Effector memory CD4-positive, alpha-beta T cell (primary cell): ENCODE measurements at places on chromosomes 1 and 21.

- no peak for DNase-seq
Observed at GRCh38 chr21:14271053-14271452, 55.1 kb downstream of the RBM11 start.

DNA sequence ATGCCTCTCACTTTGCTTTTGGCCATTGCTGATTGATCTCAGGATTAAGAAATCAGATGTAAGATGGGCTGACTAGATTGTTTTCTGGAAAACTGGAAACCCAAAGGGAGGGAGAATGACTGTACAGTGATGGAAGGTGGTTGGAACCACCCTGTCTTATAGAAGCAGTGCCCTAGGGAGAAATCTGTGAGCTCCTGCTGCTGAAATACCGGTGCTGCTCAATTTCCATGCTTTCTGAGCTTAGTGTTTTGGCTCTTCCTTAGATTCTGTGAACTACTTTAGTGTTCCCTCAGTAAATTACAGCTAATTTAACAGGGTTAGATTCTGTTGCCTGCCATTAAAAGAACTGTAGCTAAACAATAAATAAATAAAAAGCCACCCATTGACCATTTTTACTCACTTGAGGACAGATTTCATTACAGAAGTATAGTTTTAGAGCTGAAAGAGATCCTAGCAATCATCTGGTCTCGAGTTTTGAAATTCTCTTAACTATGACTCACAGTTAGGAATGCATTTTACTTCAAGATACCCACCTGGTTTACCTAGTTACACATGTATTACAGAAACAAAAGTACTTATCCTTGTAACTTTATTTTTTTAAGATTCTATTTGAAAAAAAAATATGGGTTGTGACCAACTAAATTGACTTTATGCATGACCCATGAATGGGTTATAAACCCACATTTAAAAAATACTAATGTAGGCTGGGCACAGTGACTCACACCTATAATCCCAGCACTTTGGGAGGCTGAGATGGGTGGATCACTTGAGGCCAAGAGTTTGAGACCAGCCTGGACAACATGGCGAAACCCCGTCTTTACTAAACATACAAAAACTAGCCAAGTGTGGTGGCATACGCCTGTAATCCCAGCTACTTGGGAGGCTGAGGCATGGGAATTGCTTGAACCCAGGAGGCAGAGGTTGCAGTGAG lies 33.2 kb downstream of the CAMSAP2 start:
- DNase-seq, result no peak

DNA sequence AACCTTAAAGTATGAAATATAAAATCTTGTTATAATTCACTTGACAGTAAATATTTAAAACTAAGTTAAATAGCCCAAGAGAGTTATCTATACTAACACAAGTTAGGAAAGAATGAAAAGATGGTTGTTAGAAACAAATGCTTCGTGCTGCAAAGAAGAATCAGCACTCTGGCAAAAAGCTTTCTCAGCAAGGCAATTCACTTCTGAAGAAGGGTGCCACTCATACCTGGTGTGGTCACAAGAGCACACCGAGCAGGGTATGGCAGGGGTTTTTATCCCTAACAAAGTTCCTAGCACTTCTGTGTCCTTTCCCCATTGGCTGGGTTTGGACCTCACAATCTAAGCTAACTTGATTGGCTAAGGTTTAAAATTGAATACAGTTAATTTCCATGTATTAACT lies 121.0 kb downstream of the MAGI3 start:
- DNase-seq, result no peak

GRCh38 chr21:46211376-46211775 lies 17.2 kb downstream of the LSS start:
- no peak for DNase-seq

DNA sequence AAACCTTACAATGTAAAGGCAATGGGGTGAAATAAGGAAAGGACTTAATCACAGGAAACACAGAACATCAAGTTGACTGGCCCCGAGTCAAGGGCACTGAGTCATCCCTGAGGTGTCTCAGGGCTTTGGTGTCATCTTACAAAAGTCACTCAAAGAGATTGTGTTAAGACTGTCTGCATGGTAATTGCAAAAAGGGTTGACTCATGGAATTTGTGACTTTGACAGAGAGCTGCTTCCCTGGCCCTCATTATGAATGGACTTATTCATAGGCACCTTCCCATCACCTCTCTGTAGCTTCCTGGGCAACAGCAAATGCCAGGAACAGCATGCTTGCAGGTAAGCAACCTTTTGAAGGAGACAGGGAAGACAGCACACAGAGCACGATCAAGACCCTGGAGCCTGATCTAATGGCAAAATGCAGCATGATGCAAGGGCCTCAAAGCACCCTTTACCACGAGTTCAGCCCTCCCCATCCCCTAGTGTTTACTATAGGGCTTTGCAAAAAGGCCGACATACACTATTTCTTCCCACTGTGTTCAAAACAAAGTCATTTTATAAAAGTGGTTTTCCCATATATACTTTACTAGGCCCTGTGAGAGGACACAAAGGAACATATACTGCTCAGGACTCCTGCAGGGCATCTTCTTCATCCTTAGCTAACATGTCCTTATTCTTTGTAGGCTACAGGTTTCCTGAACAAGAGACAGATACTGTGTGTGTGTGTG lies 17.1 kb downstream of the ZP4 start:
- no peak for DNase-seq

- no peak for DNase-seq
Observed at GRCh38 chr1:232438476-232438875, 191.5 kb downstream of the SIPA1L2 start.

DNA sequence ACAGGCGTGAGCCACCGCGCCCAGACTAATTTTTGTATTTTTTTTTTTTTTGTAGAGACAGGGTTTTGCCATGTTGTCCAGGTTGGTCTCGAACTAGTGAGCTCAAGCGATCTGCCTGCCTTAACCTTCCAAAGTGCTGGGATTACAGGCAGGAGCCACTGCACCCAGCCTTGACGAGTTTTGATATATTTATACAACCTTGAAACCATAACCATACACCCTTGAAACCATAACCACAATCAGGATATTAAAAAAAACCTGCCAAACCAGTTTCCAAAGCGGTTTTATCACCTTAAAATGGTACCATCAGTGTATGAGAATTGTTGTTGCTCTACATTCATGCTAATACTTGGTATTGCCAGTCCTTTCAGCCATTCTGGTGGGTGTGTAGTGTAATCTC lies 3.7 kb upstream of the PHACTR4 start:
- no peak for DNase-seq

- DNase-seq, result no peak
Observed at GRCh38 chr21:43767984-43768867, 7.9 kb downstream of the CSTB start.

GRCh38 chr1:163673759-163674151 lies 352.0 kb downstream of the NUF2 start:
- no peak for DNase-seq

- no peak for DNase-seq
Observed at GRCh38 chr1:222583079-222583478, 6.7 kb downstream of the TAF1A start.

DNA sequence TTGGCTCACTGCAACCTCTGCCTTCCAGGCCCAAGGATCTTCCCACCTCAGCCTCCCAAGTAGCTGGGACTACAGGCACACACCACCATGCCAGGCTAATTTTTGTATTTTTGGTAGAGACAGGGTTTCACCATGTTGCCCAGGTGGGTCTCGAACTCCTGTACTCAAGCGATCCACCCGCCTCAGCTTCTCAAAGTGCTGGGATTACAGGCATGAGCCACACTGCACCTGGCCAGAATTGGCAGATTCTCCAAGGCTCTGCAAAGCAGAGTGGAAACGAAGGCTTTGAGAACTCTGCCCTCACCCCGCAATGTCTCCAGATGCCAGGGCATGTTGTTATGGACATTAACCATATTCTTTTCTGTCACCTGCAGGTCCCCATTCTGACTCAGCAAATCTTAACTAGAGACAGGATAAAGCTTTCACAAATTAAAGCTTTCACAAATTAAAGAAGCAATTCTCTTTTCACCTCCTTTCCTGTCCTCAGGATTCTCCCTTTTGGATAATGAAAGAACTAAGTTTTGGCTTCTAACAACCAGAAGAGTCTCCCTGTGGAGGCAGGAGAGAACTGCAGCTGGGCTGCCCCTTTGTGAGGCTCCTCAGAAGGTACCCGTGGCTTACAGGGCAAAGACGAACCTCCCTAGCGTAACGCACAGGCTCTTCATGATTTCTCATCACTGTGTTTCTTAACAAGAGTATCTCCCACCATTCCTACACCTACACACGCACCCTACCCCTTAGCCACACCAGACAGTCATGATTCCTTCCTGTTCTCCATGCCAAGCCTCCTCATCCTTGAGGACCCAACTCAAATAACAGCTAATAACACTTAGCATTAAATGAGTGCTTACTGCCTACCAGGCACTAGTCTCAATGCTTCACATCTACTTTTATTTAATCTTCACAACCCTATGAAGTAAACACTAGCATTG lies 29.8 kb downstream of the GPA33 start:
- DNase-seq, result no peak

DNA sequence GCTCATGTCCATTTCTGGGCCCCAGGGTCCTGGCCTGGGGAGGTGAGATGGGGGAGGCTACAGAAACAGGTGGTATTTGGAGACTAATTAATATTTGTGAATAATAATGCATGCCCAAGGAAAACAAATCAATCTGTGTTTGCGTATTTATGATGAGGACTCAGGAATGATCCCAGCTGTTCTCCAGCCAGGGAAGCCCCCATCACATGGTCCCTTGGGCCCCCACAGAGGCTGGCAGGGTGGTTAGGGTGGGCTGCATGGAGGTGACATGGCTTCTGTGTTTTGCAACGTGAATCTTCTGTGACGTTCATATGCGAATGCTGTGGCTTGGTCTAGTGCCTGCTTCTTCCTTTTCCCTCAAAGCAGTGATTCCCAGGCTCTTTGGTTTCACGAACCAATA lies 10.5 kb downstream of the PTPRF start:
- DNase-seq, result no peak

DNA sequence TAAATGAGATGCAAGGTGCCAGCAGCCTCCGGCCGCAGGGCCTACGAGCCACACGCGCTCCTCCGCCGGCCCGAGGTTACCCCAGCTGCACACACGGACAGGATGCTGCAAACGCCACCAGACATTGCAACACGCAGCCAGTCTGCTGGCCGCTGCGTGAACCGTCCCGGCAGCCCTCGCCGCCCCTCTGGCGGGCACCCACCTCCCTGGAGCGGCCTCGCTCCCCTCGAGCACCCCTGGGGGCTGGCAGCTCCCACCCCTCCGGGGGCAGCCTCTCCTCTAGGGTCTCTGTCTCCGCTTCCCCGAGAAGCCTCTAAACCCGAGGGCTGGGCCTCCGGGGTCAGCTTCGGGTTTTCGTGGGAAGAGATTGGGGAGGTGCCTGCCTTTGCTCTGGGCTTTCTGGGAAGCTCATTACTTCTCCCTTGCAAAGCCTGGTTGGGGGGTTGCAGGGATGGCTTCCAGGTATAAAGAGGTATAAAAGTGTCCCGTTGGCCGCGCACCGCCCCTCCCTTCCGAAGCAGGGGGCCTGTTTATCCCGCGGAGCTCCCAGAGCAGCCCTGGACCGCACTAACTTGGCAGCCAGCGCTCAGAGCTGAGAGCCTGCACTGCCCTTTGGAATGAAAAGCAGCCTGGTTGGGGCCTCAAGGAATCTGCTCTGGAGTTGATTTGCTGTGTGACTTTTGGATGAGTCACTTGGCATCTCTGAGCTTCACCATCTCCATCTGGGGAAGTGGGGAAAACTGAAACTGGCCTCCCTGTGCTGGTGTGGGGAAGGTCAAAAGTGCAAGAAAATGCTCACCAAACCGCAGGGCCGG lies 21.8 kb downstream of the DHRS3 start:
- no peak for DNase-seq

DNA sequence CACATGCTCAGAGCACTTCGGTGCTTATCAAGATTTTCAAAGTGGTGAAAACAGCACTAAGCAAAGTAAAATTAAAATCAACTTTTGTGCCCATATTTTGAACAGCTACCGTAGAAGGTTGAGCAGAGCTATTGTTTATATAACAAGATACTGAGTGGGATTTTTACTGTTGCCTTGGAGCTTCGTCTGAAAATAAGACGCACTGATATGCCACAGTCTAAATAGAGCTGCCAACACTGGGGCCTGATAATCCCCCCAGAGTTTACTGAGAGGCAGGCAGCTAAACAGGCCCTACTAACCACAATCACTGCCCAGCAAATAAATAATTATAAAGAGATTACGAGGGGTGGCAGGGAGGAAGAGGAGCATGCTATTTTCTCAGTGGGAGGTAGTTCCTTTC lies 650 bp upstream of the CCDC190 start:
- DNase-seq, result no peak

DNA sequence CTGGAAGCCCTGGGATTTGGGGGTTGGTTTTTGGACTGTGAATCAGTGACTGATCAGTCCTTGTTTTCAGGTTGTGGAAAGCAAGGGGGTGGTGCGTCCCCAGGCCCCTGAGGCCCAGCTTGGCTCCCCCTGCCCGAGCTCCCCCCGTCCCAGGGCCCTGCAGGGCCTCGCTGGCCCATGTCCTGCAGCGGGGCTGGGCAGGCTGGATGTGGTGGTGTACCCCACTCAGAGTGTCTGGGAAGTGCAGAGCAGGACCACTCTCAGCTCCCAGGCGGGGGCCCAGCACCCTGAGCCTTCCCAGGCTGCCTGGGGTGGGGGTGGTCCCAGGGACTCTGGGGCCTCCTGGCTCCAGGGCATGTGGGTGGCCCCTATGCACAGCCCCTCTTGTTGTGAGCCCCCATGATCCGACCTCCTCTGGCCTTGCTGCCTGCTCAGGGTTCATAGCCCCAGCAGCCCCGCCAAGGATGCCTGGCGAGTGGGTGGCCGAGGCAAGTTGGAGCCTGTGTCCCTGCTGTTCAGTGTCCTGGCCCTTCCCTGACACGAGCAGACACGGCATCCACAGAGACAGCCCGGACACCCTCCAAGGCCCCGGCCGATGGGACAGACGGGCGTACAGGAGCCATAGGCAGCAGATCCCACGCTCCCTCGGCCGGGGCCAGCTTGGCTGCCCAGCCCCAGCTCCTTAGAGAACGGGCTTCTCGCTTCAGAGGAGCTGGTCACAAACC lies 37.9 kb downstream of the SLX9 start:
- DNase-seq, result no peak

GRCh38 chr1:116907351-116907750 lies 2.4 kb upstream of the PTGFRN start:
- no peak for DNase-seq

DNA sequence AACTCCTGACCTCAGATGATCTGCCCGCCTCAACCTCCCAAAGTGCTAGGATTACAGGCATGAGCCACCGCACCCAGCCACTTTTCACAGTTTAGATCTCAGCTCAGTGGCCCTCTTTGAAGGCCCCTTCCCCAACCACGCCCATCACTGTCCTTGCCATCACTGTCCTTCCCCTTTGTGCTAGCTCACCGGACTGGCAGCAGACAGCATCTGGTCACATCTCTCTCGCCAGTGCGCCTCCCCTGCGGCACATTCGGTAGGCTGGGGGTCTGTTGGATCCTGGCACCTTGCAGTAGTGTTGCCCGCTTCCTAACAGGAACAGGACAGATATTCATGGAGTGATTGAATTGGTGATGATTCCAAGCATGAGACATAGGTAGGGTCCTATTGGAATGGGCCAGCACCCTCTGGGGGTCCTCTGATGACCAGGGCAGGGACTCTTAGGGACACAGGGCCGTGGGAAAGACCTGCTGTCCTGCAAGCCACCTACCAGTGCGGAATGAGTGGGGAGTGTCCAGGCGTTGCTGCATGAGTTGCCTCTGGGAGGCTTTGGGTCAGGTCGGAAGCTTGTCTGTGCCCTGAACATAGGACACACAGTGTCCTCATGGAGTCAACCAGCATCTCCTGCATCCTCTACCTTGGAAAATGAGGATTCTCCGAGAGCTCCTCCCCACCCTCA lies 178.8 kb upstream of the VAMP3 start:
- no peak for DNase-seq

GRCh38 chr1:19762175-19762779 lies 37.4 kb downstream of the TMCO4 start:
- DNase-seq, result no peak

GRCh38 chr1:24191860-24192259 lies 4.8 kb upstream of the IFNLR1 start:
- no peak for DNase-seq
